ENCODE measurements at places on chromosomes 3 and 15.

- DNase-seq, result no peak
Measured at GRCh38 chr15:48603123-48603500, 42.4 kb downstream of the FBN1 start.

DNA sequence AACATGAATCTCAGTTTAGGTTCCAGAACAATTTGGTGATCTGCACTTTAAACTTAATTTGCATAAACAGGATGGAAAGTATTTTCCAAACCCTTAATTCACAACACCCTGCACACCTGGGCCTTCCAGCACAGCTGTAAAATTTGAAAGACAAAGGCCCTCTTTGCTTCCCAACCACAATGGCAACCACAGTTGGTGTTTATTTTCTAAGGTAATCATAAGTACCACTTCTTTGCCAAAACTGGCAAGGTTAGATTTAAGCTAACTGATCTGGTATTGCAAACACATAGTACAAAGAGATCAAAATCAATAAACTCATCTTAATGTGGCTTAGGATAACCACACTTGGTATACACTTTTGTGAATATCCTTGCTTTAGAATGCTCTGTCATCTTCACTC lies 4.1 kb downstream of the LRIG1 start:
- no peak for DNase-seq

DNA sequence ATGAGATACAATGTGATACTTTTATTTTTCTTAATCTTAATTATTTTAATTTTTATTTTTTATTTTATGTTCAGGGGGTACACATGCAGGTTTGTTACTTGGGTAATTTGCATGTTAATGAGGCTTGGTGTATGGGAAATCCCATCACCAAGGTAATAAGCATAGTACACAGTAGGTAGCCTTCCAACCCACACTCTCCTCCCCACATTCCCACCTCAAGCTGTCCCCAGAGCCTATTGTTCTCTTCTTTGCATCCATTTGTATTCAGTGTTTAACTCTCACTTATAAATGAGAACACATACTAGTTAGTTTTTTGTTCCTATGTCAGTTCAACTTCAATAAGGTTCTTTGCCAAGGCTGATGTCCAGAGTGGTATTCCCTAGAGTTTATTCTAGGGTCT lies 1375.4 kb downstream of the NSUN3 start:
- DNase-seq, result no peak

DNA sequence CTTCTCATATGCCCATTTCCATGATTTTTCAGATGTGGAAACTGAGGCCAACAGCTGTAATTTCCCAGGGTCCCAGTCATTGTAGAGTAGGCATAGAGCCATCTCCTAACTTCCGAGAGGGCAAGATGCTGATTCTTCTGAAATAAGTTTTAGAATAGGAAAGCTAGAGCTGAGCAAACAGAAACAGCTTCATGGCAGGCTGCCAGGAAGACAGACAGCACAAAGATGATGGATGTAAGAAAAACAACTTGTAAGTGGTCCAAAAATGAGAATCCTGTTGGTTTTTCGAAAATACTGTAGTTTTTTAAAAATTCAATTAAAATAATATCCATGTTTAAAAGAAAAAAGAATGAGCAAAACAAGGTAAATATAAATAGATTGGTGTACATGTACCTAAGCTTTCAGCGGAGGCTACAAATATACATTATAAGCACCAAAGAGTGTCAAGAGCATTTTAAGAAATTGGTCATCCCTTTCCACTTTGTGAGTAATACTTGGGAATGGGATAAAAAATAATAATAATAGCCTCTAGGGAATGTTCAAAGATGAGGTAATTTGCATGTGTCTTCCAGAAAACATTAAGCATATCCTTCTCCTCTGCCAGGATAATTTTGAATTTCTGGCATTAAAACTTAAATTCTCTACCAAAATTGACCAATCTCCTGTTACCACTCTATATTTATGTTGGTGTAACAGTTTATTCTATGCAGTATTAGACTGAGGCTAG lies 406.6 kb downstream of the MECOM start:
- no peak for DNase-seq

DNA sequence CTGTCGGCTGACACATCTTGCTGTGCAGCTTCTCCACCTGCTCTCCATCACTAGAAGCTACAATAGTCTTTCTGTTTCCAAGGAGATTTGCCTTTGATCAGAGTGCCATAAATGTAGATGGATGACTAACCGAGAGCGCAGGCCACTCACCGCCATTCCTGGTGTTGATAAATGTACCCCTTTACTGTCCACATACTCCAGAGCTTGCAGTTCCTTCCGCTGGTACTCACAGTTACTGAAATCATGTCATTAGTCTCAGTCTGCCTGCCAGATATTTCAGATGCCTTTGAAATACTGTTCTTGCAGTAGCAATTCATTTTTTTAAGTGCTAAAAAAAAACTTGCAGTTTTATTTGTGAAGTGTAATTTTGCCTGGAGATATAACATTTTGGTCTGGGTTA lies 72.3 kb downstream of the BLM start:
- DNase-seq, result no peak

DNA sequence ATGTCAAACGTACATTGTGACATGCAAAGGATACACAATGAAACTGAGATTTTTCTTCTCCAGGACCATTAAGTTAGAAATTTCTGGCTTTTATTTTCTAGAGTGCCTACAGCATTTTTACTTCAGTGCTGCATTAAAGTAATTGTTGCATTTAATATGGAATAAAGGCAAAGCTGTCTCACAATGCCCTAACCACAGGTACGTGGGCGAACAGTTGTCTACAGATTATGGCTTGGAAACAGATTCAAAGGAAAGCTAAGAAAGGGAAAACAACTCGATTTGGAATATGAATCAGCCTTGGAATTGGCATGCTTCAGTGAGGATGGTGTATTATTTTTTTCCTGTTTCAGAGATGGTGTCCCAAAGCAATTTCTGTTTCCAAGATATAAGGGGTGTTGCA lies 79.1 kb upstream of the TUSC7 start:
- DNase-seq, result no peak

GRCh38 chr3:139470199-139470598 lies 6.1 kb downstream of the RBP2 start:
- DNase-seq, result no peak

DNA sequence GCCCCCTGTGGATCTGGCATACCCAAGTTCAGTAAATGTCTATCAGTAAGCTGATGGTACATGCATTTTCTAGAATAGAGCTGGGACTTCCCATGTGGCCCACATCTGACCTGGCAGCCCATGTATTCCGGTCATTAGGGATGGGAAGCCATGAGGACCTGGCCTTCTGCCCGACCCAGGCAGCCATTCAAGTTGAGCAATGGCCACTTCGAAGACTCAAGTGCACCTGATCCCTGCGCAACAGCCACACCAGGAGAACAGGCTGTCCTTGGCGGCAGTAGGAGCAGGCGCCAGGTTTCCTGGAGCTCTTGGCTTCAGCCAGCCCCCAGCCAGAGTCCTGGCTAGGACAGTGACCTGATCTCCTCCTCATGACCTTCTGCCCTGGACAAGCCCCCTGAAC lies 14.6 kb downstream of the HEMK1 start:
- no peak for DNase-seq

DNA sequence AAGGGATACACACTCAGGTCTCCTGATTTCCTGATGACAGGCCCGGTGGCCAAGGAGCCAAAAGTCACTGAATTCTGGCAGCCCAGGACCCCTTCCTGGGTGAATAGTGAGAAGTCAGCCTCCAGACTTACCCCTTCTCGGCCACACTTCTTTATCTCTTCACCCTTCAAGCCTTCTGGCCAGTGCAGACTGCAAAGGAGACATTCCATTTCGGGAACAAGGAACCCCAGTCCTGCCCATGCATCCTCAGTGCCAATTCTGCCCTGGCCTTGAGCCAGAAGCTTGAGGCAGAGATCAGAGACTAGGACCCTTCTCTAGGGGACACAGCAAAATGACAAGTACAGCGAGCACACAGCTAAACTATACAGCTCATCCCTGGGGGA lies 28.8 kb downstream of the GRAMD2A start:
- no peak for DNase-seq

GRCh38 chr3:39398700-39399099 lies 7.8 kb upstream of the RPSA start:
- no peak for DNase-seq

- DNase-seq, result no peak
Measured at GRCh38 chr3:4852780-4853748, 126.2 kb upstream of the BHLHE40 start.

DNA sequence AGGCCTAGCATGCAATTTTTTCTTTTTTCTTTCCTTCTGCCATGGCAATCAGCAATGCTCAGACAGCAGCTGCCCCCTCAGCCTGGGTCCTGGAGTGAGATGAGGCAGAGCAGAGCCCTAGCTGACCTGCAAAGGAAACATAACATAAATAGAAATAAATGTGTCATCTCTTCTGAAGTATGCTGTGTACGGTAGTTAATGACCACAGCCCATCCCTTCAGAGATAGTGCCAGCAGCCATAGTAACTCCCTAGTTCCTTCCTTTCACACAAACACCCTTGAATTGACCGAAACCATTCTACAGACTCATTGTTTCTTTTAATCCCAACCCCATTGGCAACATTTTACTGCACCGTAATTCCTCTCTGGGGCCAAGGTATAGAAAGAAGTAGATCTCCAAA lies 8.4 kb upstream of the CD47 start:
- no peak for DNase-seq

DNA sequence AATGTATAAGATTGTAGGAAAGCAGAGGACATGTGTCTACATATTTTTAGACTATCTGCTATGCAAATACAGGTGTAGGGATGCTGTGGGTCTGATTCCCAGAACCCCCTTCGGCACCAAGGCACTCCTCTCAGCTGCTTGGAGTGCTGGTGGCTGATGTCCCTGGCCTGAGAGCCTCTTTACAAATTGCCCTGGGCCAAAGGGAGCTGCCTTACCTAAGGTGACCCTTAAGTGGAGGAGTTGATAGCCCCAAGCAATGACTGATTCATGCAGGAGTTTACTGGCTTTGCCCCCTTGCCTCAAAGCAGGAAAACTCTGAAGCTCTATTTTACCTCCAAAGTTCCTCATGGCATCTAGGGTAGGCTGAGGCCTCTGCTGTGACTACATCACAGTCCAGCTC lies 83.0 kb downstream of the ZNF385D start:
- no peak for DNase-seq

Measured in stimulated activated CD8-positive, alpha-beta memory T cell treated with anti-CD3 and anti-CD28 coated beads, Interleukin-7, amount 100 ng/mL, for 4 hours (primary cell).